ENCODE measurements at places on chromosomes 2 and 18.
A peak's percentile ranks its signal among the peaks of the same experiment; 100 is the strongest.

GRCh38 chr2:215983581-215984351 lies 29.6 kb downstream of the MREG start:
- DNase-seq: no peak

DNA sequence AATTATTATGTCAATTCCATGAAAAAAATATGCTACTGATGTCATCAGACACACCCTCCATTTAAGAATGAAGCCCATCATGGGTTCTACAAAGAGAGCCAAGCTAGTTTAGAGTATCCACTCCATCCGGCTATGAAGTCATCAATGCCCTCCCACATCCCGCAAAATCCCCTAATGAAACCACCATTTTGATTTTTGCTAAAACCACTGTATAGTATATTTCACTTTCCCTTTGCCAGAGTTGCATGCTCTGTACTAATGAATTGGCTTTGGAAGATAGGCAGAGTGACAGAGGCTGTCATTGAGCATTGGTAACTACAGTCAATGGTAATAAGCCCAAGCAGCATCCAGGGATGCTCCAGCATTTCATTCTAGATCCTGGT lies 118.6 kb downstream of the ANKRD44 start:
- DNase-seq: no peak

GRCh38 chr2:37576831-37577230 lies 94.6 kb downstream of the CDC42EP3 start:
- DNase-seq: no peak

GRCh38 chr18:13237641-13238040 lies 19.1 kb downstream of the LDLRAD4 start:
- DNase-seq: no peak

DNA sequence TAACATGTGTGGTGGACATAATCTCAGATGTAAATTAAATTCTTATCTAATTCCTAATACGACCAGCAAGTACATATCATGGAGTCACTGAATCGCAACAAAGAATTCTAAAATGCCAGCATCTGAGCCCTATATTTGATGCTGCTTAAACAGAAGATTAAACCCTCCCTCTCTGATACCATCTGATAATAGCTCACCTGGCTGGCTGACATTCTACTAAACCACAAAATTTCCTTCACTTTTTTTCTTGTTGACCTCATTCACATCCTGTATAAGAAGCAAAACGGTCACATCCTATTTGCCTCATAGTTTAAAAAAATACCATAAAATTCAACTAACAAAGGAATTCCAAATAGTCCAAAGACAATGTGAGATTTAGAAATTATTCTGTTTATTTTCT lies 371.6 kb upstream of the SLC8A1 start:
- no peak for DNase-seq

- no peak for DNase-seq
These were observed 75.3 kb upstream of the RIOK3 start for GRCh38 chr18:23377669-23378301.

DNA sequence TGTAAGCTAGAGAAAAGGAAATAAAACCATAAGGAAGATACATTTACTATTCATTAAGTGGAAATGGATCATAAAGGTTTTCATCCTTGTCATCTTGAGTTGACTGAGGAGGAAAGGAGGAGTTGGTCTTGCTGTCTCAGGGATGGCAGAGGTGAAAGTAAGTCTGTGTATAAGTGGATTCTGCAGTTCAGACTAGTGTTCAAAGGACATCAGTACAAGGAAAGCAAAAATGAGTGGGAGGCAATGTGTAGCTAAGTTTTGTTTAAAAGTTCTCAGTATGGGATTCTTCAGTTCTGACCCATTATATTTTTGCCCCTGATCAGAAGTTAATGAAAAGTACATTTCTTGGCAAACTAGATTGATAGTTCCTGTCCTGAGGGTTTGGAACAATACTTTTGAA lies 18.9 kb downstream of the SLC20A1 start:
- no peak for DNase-seq

DNA sequence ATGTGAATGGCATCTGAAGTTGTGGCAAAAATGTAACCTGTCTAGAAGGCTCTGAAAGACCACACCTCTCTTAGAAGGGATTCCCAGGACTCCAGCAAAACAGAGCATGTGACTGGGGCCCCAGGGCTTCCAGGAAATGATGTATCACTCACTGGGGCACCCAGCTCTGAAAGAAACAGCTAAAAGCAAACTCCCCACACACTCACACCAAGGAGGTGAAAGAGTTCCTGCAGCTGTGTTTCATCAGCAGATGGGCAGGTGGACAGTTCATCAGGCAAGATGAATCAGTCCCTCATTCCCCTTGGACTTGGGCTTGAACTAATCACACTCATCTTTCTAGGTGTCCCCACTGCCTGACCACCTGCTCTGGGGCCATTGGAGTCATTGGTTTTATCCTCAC lies 76.2 kb downstream of the CCBE1 start:
- no peak for DNase-seq

DNA sequence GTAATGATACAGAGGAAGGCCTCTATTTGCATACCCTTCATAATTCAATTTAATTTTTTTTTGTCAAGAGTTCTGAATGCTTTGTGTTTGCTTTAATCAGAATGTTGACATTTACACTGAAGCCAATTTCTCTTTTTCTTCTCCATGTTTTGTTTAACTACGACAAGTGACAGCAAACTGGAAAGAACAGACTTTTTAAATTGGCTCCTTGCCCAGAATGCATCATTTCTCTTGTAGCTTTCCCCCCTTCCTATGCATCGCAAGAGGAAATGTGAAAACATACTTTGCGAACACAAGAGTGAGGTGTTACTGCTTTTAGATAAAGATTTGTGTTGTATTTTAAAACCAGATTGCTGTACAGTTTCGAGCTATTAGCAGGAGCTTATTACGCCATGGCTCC lies 955.2 kb upstream of the CELF4 start:
- DNase-seq: no peak

DNA sequence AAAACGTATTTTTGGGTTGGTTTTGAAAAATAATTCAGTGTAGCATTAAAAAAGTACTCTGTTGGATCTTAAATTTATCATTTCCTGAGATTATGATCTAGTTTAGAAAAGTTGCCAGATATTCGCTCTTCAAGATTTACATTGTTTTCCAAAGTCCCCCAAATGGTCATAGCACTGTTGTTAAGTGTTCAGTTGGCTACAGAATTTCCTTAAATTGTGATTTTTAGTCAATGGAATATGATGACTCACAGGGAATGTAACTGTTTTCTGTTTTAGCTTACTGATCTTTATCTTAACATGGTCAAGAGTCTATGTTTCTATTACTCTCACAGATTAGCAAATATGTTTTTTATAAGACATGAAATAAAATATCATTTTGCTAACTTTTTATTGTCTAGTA lies 23.2 kb downstream of the PLCL1 start:
- no peak for DNase-seq

- peak; percentile 27 for DNase-seq
These were observed 128.0 kb downstream of the NFATC1 start for GRCh38 chr18:79523736-79524180.

DNA sequence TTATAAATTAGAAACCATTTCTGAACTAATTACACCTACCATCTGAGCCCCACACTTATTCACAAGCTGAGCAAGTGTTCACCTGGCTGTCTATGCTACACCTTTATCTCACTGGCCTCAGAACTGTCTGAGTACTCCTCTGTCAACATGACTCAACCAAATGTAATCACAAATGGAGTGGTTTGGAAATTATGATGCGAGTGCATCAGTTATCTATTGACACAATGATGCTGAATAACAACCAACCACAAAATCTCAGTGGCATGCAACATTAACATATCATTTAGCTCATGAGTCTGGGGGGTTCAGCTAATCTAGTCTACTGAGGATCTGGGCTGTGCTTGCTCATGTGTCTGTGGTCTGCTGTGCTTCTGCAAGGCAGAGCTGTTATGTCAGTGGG lies 184.2 kb upstream of the NXPH2 start:
- no peak for DNase-seq
